ENCODE measurements at places on chromosomes 3 and 15. TPM values are rescaled to one million over a fixed set of nuclear protein-coding genes. Genes with fewer than 3 reads are reported as not detected.

DNA sequence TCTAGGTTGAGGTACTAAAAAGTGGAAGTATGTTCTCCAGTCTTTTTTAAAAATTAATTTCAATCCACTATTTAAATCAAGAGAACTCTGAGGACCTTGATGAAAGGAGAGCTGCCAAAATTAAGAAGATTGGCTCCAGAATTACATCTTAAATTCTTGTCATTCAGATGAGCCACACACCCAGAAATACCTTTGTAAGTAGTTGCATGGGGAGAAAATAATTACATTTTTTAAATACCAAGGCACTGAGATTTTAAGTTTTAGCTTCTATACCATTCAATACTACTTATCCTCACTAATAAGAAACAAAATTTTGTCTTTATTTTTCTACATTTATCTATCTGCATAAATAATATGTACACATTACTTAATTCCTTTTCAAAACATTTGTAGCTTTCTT is 1132.8 kb downstream of the OTOL1 start:
- no peak for DNase-seq

- peak; percentile 97 for DNase-seq
These were observed at the start of gene TM4SF1 for GRCh38 chr3:149377408-149378364. Gene TM4SF1 (minus strand): TSS chr3:149377649. CDS start chr3:149377547, 102 bp downstream.

- DNase-seq: no peak
These were observed 110.2 kb downstream of the P3H2 start for GRCh38 chr3:190010486-190010885.

- DNase-seq: peak; percentile 27
These were observed 85.3 kb upstream of the SLC6A6 start for GRCh38 chr3:14317057-14317553.

GRCh38 chr3:87333393-87333892 is 57.1 kb upstream of the POU1F1 start:
- peak; percentile 83 for DNase-seq

DNA sequence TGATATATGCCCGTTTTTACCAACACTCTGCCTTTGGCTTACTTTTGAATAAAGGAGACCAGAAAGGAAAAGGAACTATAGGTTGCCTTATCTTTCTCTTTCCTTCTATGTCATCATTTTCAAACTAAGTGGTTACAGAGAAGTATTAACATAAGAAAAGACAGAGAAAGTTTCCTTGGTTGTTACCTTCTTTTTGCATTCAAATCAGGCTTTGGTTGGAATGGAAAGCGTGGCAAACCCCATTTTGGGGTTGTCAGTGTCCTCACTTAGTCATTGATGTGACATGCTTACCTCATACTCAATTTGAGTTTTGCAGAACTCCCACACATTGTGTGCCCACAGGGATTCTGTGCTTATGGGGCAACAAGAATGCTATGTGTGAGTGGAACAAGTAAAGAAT is 3.7 kb upstream of the THRB start:
- no peak for DNase-seq

- DNase-seq: no peak
These were observed 914 bp upstream of the PTH1R start for GRCh38 chr3:46876313-46877300.

DNA sequence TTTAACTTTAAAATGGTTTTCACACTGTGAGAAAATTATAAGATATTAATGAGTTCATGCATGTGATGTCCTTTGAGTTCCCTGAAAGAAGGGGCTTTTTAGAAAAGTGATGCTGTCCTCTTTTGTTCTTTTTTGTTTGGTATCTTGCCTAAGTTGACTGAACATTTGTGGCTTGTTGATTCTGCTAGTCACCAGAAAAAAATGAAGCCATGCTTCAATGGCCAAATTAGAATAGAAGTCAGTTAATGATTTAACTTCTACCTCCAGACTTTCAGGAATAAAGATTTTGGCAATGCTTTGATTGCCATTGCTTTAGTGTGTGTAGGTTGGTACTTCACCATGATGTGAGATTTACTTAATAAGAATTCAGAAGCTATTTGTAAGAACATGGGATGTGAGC is 260.6 kb upstream of the NECTIN3 start:
- DNase-seq: peak; percentile 23

DNA sequence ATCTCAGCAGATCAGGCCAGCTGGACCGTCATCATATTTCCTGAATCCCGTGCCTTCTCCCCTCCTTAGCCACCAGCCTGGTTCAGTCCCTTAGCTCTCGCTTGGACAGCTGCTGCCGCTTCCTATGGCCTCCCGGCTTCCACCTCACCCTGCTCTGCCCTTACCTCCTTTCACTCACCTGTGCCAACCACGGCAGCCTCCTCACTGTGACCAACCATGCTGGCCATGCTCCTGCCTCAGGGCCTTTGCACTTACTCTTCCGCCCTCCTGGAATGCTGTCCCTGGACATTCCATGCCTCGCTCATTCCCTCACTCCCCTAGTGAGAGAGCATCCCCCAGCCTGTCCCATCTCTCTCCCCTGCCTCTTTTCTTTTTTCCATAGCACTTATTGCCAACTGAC is 19.2 kb downstream of the GRIP2 start:
- no peak for DNase-seq

GRCh38 chr3:59567661-59568060 is 517.8 kb upstream of the CFAP20DC start:
- no peak for DNase-seq

DNA sequence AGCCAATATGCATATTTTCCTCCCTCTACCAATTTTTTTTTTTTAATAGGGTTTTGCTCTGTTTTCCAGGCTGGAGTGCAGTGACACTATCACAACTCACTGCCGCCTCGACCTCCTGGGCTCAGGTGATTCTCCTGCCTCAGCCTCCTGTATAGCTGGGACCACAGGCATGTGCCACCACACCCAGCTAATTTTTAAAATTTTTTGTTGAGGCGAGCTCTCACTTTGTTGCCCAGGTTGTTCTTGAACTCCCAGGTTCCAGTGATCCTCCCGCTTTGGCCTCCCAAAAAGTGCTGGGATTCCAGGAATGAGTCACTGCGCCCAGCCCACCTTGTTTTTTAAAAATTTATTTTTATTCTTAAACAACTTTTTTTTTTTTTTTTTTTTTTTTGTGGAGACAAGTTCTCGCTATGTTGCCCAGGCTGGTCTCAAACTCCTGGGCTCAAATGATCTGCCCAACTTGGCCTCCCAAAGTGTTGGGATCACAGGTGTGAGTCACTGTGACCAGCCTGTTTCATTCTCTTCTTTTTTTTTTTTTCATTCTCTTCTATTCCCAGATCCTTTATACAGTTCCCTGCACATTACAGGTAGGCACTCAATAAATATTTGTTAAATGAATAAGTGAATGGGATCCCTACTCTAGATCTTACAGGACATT is 40.5 kb upstream of the PIK3CB start:
- no peak for DNase-seq

DNA sequence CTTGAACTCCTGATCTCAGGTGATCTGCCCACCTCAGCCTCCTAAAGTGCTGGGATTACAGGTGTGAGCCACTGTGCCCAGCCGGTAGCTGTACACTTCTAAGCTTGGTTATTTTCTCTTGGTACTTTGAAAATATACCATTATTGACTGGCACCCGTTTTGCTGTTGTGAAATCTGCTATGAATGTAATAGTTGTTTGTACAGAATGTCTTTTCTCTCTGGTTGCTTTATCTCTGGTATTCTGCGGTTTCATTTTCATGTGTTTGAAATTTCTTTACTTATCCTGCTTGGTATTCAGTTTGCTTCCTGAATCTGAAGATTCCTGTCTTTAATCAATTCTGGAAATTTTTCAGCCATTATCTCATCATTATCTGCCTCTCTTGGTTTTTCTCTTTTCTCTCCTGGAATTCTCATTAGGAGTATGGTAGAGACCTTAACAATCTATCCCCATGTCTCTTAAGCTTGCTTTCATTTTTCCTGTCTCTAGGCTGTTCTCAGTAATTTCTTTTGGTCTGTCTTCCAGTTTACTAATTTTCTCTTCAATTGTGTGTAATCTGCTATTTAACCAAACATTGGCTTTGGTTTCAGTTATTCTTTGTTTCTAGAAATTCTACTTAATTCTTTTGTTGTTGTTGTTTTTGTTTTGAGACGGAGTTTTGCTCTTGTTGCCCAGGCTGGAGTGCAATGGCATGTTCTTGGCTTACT is 2.8 kb upstream of the PAK2 start:
- DNase-seq: peak; percentile 80

GRCh38 chr3:193620650-193621049 is 27.6 kb downstream of the OPA1 start:
- DNase-seq: no peak

DNA sequence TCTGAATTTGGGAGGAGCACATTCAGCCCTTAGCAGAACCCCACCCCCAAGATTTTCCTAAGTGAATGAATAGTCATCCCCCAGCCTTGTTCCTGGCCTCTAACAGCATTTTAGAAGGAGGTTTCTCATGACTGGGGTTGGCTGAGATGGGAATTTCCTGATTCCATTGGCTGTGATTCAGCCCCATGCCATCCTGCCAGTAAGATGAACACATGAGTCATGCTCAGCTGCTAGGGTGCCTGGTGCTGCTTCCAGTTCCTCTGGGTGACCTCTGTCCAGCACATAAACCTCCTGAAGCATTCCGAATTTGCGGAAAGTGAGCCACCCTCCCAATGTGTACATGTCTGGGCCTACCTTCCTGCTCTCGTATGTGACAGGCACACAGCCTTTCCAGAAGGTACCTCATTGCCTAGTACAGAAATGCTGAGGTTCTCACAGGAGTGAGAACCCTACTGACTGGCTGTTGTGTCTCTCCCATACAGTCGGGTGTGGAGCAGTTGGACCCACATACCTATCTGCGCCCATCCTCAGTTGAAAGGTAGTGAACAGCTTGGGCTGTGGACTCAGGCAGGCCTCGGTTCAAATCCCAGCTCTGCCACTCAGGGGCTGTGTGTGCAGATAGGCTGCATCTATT is 91.7 kb downstream of the APBA2 start:
- no peak for DNase-seq

DNA sequence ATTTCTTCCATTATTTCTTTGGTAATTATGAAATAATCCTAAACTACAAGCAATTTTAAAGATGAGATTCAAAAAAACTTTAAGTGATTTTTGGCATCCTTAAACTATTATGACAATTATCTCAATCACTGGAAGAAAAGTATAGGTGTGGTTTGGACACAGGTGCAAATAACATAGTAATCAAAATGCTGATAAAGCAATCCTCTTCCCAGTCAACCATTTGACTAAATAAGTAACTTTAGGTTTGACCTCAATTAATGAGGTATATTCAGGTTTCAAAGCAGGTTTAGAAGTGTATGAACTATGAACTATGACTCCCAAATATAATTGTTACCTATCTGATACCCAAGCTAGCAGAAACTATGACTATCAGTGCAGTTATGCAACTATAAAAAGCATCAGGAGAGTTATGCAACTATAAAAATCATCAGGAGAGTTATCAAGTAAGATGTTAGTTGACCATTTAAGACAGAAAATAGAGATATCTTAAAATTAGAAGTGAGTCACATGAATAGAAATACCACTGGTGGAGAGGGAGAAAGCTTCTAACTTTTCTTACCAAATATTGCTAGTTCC is 8.9 kb upstream of the CNTN3 start:
- no peak for DNase-seq

DNA sequence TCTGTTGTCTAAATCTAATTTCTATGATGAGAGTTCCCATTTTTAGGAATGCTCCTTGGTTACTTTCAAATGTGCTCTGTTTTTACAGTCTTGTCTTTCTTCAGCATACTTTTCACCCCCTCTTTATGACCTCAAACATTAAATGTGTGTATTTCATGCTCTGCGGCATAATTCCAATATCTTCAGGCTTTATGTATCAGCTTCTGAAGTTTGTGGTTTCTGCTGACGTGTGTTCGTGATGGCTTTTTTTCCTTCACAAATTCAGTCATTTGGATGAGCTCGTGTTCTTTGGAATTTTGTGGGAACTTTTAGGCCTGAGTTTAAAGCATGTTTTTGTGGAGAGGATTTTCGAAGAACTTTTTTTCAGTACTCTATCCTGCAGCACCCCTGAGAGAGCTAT is 97.7 kb upstream of the CHRNA7 start:
- no peak for DNase-seq

The OR5H2 gene
- polyA plus RNA-seq: not detected

The LTF gene
- polyA plus RNA-seq: not detected

The KLHL6 gene
- not detected for polyA plus RNA-seq

The RTP4 gene
- polyA plus RNA-seq: 0.08 TPM

The PLA2G4D gene
- 0.21 TPM for polyA plus RNA-seq

The SYNM gene
- 1.2 TPM for polyA plus RNA-seq

The GOLGA6D gene
- polyA plus RNA-seq: 0.04 TPM

The GXYLT2 gene
- 4.3 TPM for polyA plus RNA-seq

The TM4SF4 gene
- polyA plus RNA-seq: 0.89 TPM

The MEIS2 gene
- polyA plus RNA-seq: 9.4 TPM

The ULK3 gene
- 23.7 TPM for polyA plus RNA-seq
